Activated CD4-positive, alpha-beta T cell treated with anti-CD3 and anti-CD28 coated beads, Interleukin-2, amount 10 ng/mL, durations not matched to agents 24 days and 14 days (primary cell): ENCODE measurements at places on chromosomes 4 and X.

DNA sequence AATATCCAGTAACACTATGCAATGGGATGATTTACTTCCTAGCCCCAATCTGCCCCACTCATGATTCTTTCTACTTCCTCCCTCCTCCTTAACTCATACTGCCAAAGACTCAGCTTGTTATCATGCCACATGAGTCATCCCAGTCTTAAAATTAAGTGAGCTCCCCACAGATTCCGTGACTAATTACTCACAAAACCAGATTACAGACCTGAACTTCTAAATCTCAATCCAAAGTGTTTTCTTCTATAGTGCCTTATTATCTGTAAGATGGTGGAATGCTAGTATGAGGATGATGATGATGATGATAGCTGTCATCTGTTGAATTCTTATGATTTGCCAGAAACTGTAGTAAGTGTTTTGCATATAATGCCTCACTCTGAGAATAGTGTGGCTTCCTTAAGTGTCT, 27.7 kb upstream of the GPC3 start:
- no peak overlapping the region for H3K4me3 ChIP-seq
- peaks cover 6% of the 10 kb centered on the region for H3K4me1 ChIP-seq
- H3K27me3 ChIP-seq = peaks cover 4% of the 10 kb centered on the region

GRCh38 chr4:147704846-147705245, 20.9 kb upstream of the PRMT9 start:
- H3K27ac ChIP-seq = no peak overlapping the region
- H3K4me3 ChIP-seq = no peak overlapping the region
- H3K36me3 ChIP-seq = no peaks in the 10 kb centered on the region
- peaks cover 16% of the 10 kb centered on the region for H3K27me3 ChIP-seq
- no peak for DNase-seq

GRCh38 chr4:160880180-160880579, 1283.6 kb downstream of the FSTL5 start:
- no peaks in the 10 kb centered on the region for H3K27me3 ChIP-seq
- DNase-seq = no peak
- no peaks in the 10 kb centered on the region for H3K4me1 ChIP-seq
- H3K36me3 ChIP-seq = no peaks in the 10 kb centered on the region
- H3K27ac ChIP-seq = no peak overlapping the region

DNA sequence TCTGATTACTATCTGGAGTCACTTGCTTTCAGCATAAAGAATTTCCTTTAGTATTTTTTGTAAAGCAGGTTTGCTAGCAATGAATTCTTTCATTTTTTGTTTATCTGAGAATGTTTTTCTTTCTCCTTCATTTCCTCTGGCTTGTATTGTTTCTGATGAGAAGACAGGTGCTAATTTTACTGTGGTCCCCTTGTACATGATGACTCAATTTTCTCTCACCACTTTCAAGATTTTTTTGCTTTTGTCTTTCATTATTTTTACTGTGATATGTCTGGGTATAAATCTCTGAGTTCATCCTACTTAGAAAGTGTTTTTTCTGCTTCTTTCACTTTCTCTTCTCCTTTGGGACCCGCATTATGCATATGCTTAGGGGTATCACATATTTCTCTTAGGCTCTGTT, 62.6 kb downstream of the PKD2 start:
- H3K4me1 ChIP-seq = peaks cover 5% of the 10 kb centered on the region
- H3K27ac ChIP-seq = no peak overlapping the region
- H3K27me3 ChIP-seq = no peaks in the 10 kb centered on the region
- peaks cover 58% of the 10 kb centered on the region for H3K36me3 ChIP-seq
- no peak for DNase-seq
- H3K4me3 ChIP-seq = no peak overlapping the region

DNA sequence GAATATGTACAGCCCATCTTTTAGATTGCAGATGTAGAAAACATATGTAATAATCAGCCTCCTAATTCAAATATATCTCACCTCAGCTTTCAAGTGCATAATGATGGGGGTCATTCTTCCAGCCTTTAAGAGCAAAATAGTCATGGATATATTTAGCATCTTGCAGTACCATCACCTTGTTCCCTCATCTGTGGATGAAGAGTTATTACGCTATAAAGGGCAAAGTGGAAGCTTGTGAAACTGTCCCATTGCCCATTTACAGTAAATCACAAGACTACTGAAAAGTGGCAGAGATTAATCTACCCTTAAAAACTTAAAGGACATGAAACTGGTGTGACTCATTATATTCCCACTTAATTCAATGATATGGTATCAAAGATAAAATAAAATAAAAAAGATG, 979.7 kb upstream of the HS3ST1 start:
- no peaks in the 10 kb centered on the region for H3K36me3 ChIP-seq
- H3K27ac ChIP-seq = no peak overlapping the region
- no peak overlapping the region for H3K4me3 ChIP-seq
- no peaks in the 10 kb centered on the region for H3K27me3 ChIP-seq
- no peaks in the 10 kb centered on the region for H3K4me1 ChIP-seq

DNA sequence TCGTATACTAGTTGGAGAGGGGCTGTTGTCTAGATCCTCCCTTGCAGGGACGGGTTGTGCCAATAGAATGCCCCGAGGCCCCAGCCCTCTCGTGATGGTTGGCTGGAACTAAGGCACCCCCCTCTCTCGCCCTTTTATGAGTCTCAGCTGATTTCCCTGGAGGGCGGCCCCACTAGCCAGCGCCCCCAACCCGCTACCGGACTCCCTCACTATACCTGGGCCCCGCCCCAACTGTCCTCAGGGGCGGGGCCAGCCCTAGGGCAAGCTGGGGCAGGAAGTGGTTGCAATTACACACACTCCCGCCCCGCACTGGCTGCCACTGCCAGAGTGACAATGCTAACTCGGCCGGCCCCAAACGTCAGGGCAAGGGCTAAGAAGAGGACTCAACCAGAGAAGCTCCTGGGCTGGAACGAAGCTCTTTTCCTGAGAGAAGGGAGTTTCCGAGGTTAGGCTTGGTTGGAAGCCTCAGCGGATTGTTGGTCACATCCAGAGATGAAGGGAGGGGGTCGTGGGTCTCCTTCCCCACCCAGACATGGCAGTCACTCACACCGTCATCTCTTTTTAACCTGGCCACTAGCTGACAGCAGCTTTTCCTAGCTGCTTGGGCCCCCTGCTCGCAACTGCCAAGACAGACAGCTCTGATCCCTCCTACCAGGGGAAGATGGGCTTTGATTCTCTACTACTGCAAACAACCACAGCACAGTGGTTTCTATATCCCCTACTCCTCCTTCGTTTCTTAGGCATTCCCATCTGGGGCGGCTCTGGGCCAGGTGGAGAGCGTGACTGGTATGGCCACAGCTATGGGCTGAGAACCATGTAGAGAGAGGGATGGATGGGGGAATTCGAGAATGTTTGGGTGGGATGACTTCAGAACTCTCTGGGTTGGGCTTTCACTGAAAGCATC, 21.0 kb upstream of the BCORL1 start:
- H3K27me3 ChIP-seq = no peaks in the 10 kb centered on the region
- peaks cover 21% of the 10 kb centered on the region for H3K4me1 ChIP-seq
- no peaks in the 10 kb centered on the region for H3K36me3 ChIP-seq
- H3K27ac ChIP-seq = peak overlapping the region; percentile 86

DNA sequence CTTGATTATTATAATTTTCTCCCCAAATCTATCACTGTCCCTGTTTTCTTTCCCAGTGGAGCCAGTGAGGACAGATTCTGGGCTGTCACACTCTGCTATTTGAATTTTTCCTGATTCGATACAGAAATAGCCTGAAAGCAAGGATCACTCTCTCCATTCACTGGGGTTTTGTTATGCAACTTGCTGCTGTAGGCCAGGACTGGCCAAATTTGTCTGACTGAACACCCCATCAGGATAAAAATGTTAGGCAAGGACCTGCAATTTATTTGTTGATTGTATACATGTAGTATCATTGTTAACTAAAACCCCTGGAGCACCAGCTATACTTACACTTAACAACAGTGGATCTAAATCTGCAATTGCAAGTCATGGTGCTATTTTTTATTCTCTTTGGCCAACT, 68.7 kb downstream of the AASDH start:
- DNase-seq = peak; percentile 15
- H3K4me1 ChIP-seq = no peaks in the 10 kb centered on the region
- H3K27ac ChIP-seq = no peak overlapping the region
- H3K4me3 ChIP-seq = no peak overlapping the region
- peaks cover 2% of the 10 kb centered on the region for H3K27me3 ChIP-seq
